ENCODE measurements at places on chromosomes 12 and 14.

GRCh38 chr12:31220061-31220460, 105.9 kb downstream of the SINHCAF start:
- DNase-seq: no peak

GRCh38 chr12:31586728-31587127, 4.2 kb downstream of the DENND5B start:
- no peak for DNase-seq

- no peak for DNase-seq
Observed at GRCh38 chr12:89289720-89290119, 62.6 kb downstream of the DUSP6 start.

GRCh38 chr14:44940211-44940610, 21.5 kb downstream of the KLHL28 start:
- no peak for DNase-seq

GRCh38 chr14:103101257-103101962, 6.9 kb downstream of the EXOC3L4 start:
- DNase-seq: no peak

DNA sequence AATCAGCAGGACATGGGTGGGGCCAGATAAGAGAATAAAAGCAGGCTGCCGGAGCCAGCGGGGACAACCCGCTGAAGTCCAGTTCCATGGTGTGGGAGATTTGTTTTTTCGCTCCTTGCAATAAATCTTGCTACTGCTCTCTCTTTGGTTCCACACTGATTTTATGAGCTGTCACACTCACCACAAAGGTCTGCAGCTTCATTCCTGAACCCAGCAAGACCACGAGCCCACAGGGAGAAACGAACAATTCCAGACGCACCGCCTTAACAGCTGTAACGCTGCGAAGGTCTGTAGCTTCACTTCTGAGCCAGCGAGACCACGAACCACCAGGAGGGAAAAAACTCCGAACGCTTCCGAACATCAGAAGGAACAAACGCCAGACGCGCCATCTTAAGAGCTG, 2.8 kb upstream of the CNIH1 start:
- DNase-seq: no peak

GRCh38 chr12:89267404-89267803, 84.9 kb downstream of the DUSP6 start:
- no peak for DNase-seq

DNA sequence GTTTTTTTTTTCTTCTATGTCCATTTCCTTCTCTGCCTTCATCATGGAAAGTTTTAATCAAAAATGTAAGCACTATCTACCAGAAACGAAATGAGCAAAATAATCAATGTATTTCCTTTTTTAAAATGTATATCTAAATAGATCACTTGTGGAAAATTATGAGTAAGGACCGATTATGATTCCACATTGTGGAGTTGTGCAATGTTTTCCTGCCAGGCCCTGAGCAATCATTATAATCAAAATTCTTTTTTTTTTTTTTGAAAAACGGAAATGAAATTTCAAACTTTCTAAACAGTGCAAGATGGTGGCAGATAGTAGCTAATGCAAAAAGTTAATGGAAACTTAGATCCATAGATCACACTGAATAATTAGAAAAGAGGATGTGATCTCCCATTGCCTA, 1074.6 kb upstream of the TMEM132C start:
- DNase-seq: no peak

DNA sequence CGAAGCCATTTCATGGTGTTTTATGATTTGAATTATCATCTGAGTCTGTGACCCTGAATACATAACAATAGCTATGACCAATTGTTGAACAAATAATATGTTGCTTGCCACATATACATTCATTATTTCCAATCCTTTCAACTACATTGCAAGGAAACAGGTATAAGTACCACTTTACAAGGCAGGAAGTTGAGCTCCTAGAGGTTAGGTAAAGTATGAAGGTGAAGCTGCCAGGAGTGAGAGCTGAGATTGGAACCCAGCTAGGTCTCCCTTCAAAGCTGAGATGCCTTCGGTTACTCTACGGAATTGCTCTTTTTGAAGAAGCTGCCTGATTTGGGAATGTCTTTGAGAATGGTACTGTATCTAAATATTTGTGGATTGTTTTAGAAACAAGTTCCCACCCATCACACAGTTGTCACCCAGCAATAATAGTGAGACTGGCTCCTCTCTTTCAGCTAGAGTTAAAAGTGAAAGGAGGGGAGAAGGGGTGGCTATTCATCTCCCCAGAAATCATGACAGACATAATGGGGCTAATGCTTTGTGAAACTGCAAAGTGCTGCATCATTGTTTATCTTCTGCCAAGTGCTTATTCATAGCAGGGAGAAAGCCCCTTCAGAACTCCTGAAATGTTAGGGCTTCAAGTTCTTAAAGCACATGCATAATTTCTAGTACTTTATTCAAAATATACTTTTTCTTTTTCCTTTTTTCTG, 75.9 kb upstream of the AMIGO2 start:
- no peak for DNase-seq

- DNase-seq: no peak
Observed at GRCh38 chr12:50732591-50732990, 31.3 kb upstream of the ATF1 start.

DNA sequence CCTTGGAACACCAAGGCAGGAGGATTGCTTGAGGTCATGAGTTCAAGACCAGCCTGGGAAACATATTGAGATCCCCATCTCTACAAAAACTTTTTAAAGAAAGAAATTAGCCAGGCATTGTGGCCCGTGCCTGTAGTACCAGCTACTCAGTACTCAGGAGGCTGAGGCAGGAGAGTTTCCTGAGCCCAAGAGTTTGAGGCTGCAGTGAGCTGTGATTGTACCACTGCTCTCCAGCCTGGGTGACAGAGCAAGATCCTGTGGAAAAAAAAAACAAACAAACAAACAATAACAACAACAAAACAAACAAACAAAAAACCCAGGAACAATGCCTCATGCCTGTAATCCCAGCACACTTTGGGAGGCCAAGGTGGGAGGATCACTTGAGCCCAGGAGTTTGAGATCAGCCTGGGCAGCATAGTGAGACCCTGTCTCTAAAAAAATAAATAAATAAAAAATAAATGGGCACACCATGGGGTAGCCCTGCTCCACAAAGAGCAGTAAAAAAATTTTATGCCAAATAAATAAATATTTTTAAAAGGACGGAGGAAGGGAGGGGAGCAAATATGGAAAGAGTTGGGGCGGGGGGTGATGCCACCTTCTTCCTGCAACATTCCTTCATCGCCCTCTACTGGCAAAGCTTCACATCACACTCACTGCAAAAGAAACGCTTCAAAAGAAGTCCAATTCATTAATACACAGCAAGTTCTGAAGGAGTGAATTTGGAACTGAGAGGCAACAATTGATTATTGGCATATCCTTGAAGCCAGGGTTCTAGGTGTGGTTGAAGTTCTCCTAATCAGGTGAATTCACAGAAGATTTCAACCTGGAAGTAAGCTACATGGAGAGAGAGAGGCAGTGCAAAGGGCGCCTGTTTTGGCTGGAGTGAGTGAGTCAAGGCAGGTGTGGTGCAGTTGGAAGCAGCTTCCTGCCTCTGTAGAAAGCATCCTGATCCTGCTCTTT, 8.8 kb upstream of the GNPTAB start:
- DNase-seq: peak; percentile 30

- DNase-seq: no peak
Observed at GRCh38 chr12:11822081-11822834, 172.8 kb downstream of the ETV6 start.

DNA sequence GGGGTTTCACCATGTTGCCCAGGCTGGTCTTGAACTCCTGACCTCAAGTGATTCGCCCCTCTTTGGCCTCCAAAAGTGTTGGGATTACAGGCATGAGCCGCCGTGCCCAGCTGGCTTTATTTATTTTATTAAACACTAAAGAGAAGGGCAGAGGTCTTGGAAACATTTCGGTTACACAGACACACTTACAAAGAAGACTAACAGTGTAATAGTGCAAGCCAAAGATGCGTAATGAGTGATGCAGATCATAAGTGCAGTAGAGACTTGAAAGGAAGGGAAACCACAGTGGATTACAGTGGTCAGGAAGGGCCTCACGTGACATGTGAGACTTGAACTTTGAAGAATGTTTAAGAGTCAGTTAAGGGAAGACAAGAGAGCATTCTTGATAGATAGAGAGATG, 33.9 kb upstream of the CDK17 start:
- DNase-seq: peak; percentile 85

DNA sequence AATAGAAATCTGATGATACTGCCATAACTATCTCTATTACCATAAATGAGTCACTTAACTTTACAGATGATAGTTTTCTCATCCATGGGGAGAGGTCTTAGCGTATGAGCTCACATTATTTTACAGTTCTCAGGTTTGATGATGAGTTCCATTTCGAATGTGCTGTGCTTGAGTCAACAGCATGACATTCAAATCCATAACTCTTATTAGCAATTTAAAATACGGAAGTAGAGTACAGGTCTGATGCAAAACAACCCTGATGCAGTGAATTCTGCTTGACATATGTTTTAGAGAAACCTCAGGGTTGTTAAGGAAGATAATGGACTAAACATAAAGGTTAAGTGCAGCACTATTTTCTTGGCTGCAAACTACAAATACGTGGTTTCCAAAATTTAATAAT, 30.0 kb downstream of the C14orf39 start:
- DNase-seq: no peak

DNA sequence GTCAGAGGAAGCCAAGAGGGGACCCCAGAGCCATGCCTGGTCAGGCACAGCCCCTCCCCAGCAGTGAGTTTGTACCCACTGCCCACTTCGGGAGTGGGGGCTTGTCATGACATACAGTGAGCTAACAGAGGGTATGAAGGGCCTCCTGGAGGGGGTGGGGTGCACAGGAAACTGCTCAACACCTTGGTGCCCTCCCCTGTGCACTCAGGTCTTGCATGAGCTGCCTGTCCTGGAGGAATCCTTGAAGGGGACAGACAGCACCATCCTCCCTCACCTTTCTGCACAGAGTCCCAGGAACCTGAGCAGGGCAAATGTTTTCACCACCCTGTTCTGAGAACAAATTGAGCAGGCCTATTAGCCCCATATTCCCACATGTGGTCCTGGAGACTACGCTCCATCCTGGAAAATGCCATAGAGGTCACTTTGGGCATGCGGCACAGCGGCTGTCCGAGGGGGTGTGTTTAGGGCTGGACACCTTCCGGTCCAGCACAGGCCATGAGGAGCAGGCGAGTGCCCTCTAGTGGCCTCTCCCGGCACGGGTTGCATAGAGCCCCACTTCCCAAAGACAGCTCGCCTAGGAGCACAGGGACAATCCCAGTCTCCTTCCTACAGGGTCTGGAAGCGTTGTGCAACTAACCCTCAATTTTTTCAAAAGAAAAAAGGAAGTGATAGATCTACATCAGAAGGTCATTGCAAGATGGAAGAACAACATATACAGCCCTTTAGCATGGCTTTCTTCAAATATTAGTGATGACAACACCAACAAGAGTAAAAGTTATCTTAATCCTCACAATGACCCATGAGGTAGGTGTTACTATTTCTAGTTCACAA, 31.9 kb upstream of the ZFP36L1 start:
- peak; percentile 75 for DNase-seq

DNA sequence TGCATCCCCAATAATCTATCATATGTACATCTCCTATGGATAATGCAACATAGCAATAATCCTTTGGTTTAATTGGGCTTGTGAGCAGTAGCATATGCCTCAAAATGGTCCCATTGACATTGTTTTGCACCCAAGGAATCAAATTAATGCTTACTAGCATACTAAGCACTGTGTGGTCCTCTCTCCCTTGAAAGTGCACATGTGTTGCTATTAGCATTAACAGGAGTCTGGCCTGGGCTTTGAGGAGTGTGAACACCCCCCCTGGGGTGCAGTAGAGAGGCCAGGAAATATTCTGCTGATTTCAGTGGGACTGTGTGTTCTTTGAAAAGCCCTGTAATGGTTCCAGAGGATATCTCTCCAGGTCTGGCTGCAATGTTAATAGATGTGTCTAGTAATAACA, 1148.4 kb downstream of the VRK1 start:
- DNase-seq: no peak

GRCh38 chr12:113214895-113215400, 6.3 kb upstream of the TPCN1 start:
- DNase-seq: peak; percentile 92

DNA sequence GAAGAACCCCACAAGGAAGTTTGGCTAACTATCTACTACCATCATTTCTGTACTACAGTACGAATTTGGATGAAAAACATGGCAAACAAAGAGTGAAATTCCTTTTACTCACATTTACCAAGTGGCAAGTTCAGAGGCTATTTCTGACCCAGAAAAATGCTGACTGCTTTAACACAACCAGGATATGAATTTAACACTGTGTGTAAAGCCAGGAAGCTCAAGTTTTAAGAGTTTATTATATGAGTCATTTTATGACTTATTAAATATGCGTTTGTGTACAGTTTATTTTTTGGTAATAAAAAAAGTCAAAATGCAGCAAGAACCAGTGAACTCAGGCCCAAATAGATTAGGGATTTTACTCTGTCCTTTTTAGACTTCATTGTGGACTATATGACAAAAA, 58.4 kb upstream of the STAC3 start:
- DNase-seq: no peak

GRCh38 chr12:75227132-75227531, 17.5 kb upstream of the KCNC2 start:
- DNase-seq: no peak

Data from SW480 (cell line).